Right ventricle myocardium superior (tissue), 1 donor: ENCODE measurements at places on chromosomes 6 and 20. TPM values are rescaled to one million over a fixed set of nuclear protein-coding genes. Genes with fewer than 3 reads are reported as not detected.

GRCh38 chr6:134002821-134003220 lies 49.6 kb downstream of the SLC2A12 start:
- DNase-seq = no peak

GRCh38 chr6:16904957-16905356 lies 143.7 kb upstream of the ATXN1 start:
- no peak for DNase-seq

- DNase-seq = no peak
Observed at GRCh38 chr20:44113618-44114376, 73.2 kb downstream of the JPH2 start.

The BANF2 gene
- total RNA-seq = not detected

The SCRT2 gene
- not detected for total RNA-seq
